CD8-positive, alpha-beta memory T cell (primary cell): ENCODE measurements at places on chromosomes 16 and 17. TPM values are rescaled to one million over a fixed set of nuclear protein-coding genes. Genes with fewer than 3 reads are reported as not detected.

Gene NEUROD2
- total RNA-seq, result not detected

Gene SLC2A4
- 0.24 TPM for total RNA-seq

Gene OR3A3
- total RNA-seq, result not detected

Gene SRRM2
- total RNA-seq, result 529 TPM

Gene CES5A
- not detected for total RNA-seq

Gene HS3ST3A1
- total RNA-seq, result not detected

Gene CDRT15L2
- total RNA-seq, result not detected

Gene CD300E
- not detected for total RNA-seq

DNA sequence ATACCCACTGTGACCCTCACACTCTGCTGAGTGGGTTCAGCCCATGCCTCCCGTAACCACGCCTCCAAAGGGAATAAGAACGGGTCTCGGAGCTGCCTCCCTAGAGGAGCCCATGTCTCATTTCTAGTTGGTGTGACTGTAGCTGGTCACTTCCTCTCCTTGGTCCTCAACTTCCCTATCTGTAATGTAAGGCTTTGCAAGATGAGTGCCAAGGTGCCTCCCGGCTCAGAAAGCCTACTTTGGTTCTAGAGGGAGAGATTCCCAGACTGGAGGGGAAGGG is 20.8 kb downstream of the C16orf74 start:
- H3K4me3 ChIP-seq, result no peak overlapping the region
- no peak overlapping the region for H3K27ac ChIP-seq
- no peaks in the 10 kb centered on the region for H3K36me3 ChIP-seq
- no peak for DNase-seq

DNA sequence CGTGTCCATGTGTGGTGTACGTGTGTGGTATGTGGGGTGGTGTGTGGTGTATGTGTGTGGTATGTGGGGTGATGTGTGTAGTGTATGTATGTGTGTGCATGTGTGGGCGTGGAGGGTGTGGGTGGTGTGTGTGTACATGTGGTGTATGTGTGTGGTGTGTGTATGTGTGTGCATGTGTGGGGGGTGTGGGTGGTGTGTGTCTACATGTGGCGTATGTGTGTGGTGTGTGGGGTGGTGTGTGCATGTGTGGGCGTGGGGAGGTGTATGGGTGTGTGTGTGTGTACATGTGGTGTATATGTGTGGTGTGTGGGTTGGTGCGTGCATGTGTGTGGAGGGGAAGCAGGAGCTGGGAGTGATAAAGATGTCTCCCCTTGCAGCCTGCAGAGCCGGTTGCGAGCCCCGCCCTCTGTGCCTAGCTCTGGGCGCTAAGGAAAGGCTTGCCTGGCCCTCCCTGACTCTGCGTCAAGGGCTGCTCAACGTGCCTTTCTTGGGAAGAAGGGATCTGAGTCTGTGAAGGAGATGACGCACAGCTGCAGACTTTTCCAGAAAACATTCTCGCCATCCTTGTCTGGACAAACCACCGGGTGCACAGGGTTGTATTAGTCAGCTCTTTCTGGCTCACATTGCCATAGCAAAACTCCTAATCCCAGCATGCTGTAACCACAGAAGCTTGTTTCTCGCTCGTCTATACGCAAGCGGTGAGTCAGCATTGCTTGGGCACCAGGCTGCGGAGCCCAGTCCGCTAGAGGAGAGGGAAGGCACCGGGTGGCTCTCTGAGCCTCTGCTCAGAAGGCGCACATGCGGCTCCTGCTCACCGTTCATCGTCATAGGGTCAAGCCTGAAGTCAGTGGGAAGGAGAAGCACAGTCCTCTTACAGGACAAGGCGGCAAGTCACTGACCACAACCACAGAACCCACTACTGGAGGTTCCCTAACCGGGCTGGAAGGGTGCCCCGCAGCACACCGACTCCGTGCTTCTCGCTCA is 2.0 kb upstream of the CD300H start:
- no peak overlapping the region for H3K4me3 ChIP-seq
- peaks cover 5% of the 10 kb centered on the region for H3K27me3 ChIP-seq
- no peaks in the 10 kb centered on the region for H3K4me1 ChIP-seq
- H3K27ac ChIP-seq, result no peak overlapping the region

DNA sequence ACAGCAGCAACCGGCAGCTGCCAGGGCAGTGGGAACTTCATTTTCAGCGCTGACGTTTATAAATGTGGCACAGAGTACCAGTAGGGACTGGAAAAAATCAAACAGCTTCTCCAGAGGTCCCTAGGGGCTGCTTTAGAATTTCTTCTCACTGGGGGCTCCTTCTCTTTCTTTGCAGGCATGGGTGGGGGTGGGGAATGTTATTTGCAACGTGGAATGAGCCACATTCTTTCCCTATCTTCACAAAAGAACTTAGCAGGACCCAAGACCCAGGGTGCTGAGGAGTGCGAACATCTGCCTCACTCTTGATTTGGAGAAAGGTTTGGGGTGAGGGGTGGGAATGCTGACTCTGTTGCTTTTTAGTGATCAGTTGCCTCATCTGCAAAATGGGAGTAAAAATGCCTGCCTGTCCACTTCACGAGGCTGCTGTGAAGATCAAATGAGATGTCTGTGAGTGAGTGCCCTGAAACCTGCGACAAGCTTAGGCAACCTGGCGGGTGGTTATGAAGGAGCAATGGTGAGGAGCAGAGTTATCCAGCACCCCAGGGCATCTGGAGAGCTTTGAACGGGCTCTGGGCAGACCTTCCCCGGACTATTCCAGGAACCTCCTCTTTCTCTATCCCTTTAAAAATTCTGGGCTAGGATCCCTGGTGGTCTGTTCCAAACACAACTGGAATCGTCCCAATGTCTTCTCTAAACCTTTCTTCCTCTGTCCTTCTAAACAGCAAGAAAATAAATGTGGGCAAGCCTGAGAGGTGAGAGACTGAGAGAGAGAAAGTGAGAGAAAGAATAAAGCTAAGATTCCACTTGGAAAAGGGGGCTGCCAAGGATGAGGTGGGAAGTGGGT is 10.7 kb upstream of the PIPOX start:
- no peak overlapping the region for H3K4me3 ChIP-seq
- peaks cover 4% of the 10 kb centered on the region for H3K27me3 ChIP-seq
- no peak for DNase-seq
- no peaks in the 10 kb centered on the region for H3K4me1 ChIP-seq

DNA sequence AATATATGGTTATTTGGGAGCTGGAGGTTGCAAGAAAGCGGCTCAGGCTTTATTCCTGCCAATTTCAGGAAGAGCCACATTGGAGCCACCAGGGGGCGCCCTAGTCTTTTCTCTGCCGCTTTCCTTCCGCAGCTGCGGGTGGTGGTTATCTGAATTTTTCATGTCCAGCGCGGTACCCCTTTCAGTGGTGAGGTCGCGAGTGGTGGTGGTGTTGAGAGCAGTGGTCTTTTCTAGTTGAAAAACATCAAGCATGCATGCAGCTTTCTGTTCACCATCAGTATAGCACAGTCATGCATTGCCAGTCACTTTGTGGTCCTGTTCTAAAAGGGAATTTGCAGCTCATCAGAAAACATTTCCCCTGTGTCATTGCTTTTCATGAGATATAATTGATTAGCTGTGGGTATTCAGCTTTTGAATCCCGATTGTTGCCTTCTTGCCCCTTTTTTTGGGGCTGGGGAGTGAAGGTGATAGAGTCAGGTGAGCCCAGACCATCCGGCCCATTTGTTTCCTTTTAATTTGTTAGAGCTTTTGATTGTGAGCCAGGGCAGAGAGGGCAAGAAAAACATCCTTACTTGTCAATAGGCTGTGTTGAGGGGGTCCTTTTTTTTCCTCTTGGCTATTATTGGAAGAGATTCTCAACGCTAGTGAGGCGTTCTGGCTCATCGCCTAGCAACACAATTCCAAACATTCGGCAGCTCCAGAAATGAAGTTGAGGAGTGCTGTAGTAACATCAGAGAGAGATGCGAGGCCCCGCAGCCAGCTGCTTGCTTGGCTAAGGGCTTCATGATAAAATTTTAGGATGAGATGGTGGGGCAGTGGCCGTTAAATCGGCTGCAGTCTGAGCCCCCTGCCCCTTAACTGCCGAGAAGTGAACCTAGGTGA is 119.0 kb downstream of the SNX29 start:
- DNase-seq, result peak; percentile 59
- peak overlapping the region; percentile 6 for H3K4me3 ChIP-seq
- no peaks in the 10 kb centered on the region for H3K27me3 ChIP-seq
- no peaks in the 10 kb centered on the region for H3K36me3 ChIP-seq
- no peak overlapping the region for H3K27ac ChIP-seq

DNA sequence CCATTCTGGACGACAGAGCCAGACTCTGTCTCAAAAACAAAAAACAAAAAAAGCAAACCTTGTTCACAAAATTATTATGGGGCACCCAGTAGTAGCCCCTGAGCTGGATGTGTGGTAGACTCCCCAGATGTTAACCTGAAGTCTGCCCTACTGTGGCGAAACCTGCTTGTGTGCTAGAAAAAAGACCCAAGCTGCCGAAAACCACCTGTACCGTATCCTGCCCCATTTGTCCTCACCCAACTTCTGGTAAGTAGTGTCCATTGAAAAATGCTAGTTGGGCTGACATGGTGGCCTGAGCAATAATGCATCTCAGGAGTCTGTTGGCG is 9.1 kb downstream of the RMI2 start:
- DNase-seq, result no peak
- no peak overlapping the region for H3K27ac ChIP-seq
- peaks cover 9% of the 10 kb centered on the region for H3K27me3 ChIP-seq
- H3K4me1 ChIP-seq, result peaks cover 40% of the 10 kb centered on the region
- no peaks in the 10 kb centered on the region for H3K36me3 ChIP-seq

- DNase-seq, result peak; percentile 59
- no peak overlapping the region for H3K27ac ChIP-seq
- no peaks in the 10 kb centered on the region for H3K36me3 ChIP-seq
- no peaks in the 10 kb centered on the region for H3K27me3 ChIP-seq
Measured at GRCh38 chr17:78665952-78666920, 89.0 kb upstream of the DNAH17 start.

DNA sequence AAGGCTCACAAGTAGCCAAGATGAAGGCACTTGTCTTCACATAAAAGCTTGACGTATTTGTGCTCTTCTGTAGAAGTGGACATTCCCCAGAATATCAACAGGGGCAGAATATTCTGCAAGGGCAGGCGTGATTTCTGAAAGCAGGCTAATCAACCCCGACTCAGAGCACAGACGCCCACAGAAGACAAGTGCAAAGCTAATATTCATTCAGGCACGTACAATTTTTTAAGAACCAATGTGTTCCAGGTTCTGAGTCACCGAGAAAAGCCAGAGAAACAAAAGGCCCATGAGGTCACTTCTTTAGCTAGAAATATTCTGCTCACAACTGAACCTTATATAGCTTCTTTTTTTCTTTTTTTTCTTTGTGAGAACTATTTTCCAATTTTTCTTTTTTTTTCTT is 121.6 kb downstream of the DNAH9 start:
- no peaks in the 10 kb centered on the region for H3K36me3 ChIP-seq
- no peak overlapping the region for H3K4me3 ChIP-seq
- H3K27ac ChIP-seq, result no peak overlapping the region

GRCh38 chr16:3122926-3123570 is 10.7 kb downstream of the ZNF205 start:
- H3K27ac ChIP-seq, result no peak overlapping the region
- H3K27me3 ChIP-seq, result no peaks in the 10 kb centered on the region
- H3K4me3 ChIP-seq, result no peak overlapping the region
- DNase-seq, result no peak
- no peaks in the 10 kb centered on the region for H3K36me3 ChIP-seq
- H3K4me1 ChIP-seq, result peaks cover 16% of the 10 kb centered on the region

DNA sequence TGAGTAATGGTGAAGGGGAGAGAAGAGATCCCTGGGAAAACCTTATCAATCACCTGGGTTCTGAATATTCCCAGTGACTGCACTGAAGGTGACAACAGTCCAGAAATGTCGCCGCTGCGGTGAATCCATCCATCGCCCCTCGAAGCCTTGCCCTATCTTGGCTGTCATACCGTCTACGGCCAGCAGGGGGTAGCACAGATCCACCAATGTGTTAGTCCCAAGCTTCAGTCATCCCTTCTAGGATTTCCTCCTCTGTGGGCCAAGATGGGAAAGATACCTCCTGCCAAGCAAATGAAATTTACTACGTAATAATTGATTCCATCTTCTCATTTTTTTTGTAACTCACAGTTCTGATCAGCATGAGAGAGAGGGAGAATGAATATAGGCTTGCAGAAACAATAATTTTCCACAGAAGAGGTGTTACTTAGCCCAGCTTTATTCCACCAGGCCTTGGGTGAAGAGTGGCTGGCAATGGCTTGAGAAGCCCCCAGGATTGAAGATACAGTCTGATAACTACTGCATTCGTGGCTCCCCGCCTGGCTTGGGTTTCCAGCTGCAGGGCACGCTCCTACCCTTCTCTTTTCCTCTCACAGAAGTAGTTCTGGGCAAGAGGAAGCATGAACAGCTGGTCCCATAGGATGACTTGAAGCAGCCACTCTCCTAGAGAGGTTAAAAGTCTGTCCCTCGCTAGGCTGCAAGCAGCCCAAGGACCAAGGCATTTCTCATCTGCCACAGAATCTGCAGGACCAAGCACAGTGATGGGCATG is 2.6 kb upstream of the FMNL1 start:
- peaks cover 11% of the 10 kb centered on the region for H3K36me3 ChIP-seq
- no peak overlapping the region for H3K27ac ChIP-seq
- peaks cover 24% of the 10 kb centered on the region for H3K4me1 ChIP-seq
- no peaks in the 10 kb centered on the region for H3K27me3 ChIP-seq
- peak; percentile 82 for DNase-seq

DNA sequence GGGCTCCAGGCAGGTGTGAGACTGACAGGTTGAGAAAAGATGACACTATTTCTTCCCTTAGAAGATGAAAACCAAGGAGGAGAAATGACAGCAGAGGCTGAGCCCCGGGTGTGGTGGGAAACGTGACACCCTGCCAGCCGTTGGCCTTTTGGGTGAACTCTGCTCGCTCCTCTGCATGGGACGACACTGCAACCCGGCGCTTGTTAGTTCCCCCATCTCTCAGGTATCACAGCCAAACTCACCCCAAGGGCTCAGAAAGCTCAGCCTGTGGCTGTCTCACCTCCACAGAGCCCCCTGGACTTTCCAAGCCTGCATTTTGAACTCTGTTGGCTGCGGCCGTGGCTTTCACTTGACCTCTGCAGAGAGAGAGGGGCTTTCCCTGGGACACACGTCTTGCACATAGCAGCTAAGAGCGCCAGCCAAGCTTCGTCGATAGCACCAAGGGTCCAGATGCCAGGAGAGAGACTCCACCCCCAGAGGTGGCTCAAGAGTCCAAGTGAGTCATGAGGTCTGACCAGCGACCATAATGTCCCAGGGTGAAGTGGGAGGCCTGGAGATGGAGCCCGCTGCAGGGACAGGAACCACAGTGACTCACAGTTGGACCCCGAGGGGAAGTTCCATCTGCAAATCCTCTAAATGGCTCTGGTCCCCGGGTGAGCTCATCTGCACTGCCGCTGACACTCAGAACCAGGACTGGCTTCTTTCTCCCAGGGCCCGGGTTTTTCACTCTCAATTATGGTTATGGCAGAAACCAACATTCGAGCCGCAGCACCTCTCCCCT is 301.9 kb downstream of the SOX9 start:
- H3K27me3 ChIP-seq, result no peaks in the 10 kb centered on the region
- H3K27ac ChIP-seq, result no peak overlapping the region
- no peaks in the 10 kb centered on the region for H3K36me3 ChIP-seq
- no peak for DNase-seq
- no peak overlapping the region for H3K4me3 ChIP-seq

GRCh38 chr16:50570808-50571598 is 22.8 kb downstream of the NKD1 start:
- H3K4me1 ChIP-seq, result no peaks in the 10 kb centered on the region
- H3K27me3 ChIP-seq, result no peaks in the 10 kb centered on the region
- H3K27ac ChIP-seq, result no peak overlapping the region

GRCh38 chr16:81448154-81449131 is 3.8 kb downstream of the CMIP start:
- no peak for DNase-seq
- peak overlapping the region; percentile 84 for H3K27ac ChIP-seq
- no peaks in the 10 kb centered on the region for H3K27me3 ChIP-seq
